ENCODE measurements at places on chromosomes 1 and 21.

DNA sequence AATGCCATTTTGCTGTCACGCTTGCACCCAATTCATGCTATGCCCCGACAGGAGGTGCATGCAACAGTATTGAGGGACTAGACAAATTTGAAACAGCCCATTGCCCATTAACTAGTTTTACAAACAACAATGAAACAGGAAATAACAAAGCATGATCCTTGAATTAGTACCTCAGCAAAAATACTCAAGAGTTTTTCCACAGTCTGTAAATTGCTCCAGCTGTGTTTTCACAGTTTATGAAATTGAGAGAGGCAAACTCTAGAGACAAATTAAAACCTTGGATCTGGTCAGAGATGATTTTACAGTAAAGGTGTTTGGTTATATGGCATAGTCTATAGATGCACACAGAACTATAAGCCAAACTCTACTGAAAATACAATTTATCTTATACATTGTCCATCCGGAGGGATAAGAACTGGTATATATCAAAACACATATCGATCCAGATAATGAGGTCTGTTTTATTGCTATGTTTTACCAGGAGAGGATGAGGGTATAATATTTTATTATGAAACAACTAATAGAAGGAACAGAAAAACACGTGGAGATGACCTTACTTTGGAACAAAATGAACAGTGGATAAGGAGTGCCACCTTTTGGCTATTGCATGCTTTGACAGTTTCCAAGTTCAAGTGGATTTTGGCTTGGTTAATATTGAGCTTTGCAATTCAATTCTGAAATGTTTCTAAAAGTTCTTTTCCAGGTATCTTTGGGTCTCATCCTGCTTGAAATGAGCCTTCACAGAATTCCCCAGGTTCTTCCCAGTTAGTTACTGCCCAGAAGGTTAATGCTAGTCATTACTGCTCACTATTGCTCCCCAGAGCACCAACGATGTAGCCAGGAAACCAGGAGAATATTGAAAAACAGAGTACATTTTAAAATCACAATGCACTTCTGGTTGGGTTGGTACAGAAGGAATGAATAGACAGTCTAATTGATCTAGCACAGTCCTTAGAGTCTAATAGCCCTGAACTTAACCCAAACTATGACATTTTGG lies 45.7 kb downstream of the ZC3H11B start:
- DNase-seq: no peak

GRCh38 chr1:117633936-117634335 lies 28.1 kb downstream of the TENT5C start:
- DNase-seq: no peak

DNA sequence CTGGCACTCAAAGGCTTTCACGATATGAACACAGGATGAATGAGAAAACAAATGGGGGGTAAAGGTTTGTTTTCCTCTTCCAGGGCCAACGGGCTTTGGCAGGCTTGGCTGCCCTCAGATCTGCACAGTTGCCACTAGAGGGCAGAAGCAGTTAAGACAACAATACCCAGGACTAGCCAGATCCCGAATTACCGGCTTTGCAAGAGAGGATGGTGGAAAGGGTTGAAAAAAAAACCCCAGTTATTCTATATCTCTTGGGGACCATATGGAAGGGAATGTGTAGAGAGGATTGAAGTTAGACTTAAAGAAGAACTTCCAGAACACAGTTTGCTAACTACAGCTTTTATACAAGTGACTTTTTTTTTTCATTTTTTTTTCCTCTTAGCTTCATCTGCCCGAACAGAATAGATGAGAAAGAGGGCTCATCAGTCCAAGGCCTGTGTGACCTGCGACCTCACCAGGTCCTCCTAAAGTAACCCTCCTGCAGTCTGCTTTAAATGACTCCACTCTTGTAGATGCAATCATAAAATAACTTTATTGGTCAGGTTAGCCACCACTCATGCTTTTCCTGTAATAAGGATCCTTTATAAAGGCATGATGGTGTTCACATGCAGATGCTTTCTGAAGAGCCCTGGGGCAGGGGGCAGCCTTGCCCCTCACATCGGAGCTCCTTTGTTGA lies 10.7 kb downstream of the FMOD start:
- peak; percentile 33 for DNase-seq

DNA sequence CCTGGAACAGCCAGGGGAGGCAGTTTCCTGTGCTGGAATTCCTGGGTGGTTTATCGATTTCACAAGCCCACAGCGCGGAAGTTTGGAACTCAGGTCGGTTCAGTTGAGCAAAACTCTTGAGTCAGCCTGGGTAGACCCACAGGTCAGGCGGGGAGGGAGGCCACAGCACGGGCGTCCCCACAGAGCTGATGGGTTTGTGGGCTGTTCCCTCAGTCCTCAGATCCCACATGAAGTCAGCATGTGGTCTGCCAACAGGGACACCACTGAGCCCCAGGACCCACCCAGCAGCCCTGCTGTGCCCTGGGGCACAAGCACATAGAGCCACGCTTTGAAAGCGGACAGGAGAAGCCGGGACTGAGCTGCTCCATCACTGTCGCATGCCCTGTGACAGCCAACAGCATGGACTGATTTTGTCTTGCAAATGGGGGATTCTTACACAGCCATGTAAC lies 17.4 kb downstream of the BMP8A start:
- DNase-seq: no peak

DNA sequence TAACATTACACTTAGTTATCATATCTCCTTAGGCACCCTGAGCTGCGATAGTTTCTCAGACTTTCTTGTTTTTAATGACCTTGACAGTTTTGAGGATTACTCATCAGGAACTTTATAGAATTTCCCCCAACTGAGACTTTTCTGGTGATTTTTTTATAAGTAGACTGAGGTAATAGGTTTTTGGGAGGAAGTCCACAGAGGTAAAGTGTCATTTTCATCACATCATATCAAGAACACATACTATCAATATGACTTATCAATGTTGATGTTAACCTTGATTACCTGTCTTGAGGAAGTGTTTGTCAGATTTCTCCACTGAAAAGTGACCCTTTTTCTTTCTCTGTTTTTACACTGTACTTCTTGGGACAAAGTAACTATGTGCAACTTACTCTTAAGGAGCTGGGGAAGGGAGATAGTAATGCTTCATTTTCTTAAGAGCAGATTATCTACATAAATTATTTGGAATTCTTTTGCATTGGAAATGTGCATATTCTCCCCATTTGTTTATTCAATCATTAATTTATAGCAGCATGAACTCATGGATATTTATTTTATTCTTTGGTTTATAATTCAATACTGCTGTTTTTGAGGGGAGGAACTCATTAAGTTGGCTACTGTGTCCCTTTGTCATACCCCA lies 72.8 kb upstream of the HSD17B7 start:
- no peak for DNase-seq

- no peak for DNase-seq
Observed at GRCh38 chr1:96782856-96783255, 61.3 kb downstream of the PTBP2 start.

GRCh38 chr1:246092136-246092535 lies 414.9 kb downstream of the SMYD3 start:
- DNase-seq: no peak

DNA sequence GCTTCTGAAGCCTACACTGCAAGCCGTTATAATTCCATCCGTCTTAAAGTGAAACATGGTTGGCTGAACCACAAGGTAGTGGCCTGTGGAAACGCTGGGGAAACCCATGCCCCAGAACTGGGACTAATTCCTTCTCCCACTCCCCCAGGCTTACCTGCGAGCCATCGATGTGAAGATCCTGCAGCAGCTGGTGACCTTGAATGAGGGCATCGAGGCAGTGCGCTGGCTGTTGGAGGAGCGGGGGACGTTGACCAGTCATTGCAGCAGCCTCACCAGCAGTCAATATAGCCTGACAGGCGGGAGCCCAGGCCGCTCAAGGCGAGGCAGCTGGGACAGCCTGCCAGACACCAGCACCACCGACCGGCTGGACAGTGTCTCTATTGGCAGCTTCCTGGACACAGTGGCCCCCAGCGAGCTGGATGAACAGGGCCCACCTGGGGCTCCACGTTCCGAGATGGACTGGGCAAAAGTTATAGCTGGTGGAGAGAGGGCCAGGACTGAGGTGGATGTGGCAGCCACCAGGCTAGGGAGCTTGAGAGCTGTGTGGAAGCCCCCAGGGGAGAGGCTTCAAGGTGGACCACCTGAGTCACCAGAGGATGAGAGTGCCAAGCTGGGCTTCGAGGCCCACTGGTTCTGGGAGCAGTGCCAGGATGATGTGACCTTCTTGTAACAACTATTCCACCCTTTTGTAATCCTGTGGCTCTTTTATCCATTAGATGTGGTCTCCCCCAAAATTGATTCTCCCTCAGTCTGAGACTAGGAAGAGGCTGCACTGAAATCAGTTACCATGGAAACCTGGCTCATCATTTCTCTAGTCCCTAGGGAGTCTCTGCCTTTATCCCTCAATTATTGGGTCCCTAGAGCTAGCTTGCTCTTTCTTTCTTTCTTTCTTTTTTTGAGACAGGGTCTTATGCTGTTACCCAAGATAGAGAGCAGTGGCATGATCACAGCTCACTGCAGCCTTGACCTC lies 16.7 kb downstream of the LURAP1 start:
- DNase-seq: no peak

DNA sequence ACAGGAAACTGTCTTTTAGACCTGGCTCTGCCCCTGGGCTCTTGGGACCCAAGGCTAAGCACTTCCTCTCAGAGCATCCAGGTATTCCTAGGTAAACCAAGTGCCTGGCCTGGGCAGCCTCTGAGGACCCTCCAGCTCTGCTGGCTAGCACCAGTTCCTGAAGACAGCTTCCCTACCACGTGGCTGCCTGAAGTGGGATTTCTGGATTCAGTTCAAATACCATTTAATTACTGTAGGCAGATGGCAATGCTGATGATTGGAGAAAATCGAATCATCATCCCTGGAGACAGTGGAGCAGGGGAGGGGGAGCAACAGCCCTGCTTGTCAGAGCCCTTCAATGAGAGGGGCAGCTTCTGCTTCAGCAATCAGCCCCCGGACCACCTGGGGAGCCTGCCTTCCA lies 11.9 kb downstream of the KIF21B start:
- DNase-seq: no peak
